ENCODE measurements at places on chromosomes 6 and 20.

GRCh38 chr20:34029415-34029814, 35.7 kb downstream of the RALY start:
- DNase-seq, result no peak

DNA sequence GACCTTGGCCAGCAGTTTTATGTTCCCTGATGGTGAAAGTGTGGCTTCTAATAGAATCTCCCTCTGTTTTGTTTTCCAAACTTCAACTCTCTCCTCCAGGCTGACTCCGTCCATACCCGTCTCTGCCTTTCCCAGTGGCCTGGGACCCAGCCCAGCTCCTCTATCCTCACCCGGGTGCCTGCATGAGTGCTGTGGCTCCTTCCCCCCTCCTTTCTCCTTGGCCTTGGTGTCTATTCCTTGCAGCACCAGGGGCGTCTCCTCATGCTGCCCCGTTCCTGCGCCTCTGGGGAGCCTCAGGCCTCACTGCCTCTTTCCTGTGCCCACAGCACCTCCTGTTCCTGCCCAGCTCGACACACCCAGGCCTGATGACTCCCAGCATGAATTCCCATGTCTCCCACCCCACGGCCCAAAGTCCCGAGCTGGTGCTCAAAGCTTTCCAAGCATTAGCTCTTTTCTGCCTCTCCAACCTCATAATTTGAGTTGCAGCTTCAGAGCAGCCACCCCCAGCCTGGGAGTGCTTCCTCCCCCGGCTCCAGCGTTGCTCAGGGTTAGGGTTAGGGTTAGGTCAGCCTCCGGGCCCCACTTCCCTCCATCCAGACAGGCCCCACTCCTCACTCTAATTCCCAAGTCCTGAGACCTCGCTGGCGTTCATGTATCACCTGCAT, 56.3 kb upstream of the AFDN start:
- no peak for DNase-seq

DNA sequence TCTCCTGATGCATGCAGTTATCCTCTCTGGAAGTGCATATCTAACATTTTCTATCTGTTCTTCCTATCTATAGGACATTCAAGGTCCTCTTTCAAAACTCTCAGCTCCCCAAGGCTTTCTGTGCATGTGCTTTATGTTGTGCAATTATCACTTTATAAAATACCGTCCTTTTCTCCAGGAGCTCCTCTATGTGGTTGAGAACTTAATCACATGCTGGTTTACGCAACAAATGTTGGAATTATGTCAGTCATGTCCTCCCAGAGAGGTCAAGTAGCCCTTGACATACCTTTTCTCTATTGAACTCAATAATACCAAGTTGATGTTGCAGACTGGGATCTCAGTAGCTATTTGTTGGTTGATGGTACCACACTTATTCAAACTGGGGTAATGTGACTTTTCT, 388.4 kb downstream of the BTBD3 start:
- no peak for DNase-seq

DNA sequence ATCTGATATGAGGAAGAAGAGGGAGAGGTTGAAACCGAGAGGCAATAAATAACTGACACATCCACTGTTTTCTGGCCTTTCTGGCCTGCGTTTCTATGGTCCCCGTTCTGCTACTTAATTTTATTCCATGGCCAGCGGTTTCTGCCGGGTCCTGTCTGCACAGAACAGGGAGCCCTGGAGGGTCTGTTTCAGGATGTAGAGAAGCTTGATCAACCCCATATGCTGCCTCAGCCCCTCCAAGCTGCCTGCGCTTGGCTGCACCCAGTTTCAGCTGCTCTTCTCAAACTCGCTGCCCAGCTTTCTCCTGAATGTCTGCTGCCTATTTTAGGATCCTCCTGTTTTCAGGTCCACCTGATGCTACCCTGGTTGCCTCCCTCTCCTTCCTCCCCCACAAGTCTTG, 18.5 kb upstream of the PACSIN1 start:
- no peak for DNase-seq

GRCh38 chr6:109799664-109800063, 108.6 kb downstream of the FIG4 start:
- no peak for DNase-seq

DNA sequence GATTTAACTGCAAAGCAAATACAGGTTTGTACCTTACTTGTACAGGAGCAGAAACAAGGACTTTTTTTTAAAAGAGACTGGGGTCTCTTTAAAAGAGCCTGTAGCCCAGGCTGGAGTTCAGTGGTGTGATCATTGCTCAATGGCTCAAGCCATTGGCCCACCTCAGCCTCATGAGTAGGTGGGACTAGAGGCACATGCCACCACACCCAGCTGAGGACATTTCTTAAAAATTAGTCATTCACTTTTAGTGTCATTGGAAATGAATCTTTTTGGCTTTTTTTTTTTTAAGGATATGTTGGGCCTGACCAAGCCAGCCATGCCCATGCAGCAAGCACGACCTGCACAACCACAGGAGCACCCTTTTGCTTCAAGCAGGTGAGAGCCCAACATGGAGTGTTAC, 16.9 kb downstream of the SEC23B start:
- DNase-seq, result no peak

- DNase-seq, result no peak
Observed at GRCh38 chr6:103273048-103273447, 1586.7 kb downstream of the HACE1 start.

GRCh38 chr20:58440021-58440767, 51.2 kb downstream of the VAPB start:
- DNase-seq, result no peak

DNA sequence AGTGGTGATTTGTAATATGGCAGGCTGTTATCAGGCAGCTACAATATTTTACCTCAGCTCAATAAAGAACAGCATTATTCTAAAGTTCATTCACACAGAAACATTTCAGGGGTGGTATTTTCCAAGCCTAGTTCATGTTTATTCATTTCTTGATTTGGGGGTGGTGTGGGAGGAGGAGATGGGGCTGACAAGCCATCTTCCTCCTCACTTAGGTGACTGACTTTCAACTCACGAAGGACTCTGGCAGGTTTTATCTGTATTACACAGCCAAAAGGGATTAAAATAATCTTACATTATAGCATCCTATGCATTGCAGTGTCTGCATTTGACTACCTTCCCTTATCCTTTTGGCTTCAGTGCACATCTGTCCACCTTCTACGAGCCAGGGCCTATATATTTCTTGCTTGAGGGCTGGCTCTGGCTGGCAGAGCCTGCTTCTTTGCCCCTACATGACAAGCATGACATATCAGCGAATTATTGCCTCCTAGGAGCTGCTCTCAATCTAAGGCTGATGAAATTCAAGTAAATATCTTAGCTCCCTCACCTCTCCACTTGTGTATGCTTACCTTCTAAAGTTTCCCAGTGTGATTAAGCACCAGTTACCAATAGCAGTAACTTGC, 20.0 kb downstream of the KHDRBS2 start:
- no peak for DNase-seq

DNA sequence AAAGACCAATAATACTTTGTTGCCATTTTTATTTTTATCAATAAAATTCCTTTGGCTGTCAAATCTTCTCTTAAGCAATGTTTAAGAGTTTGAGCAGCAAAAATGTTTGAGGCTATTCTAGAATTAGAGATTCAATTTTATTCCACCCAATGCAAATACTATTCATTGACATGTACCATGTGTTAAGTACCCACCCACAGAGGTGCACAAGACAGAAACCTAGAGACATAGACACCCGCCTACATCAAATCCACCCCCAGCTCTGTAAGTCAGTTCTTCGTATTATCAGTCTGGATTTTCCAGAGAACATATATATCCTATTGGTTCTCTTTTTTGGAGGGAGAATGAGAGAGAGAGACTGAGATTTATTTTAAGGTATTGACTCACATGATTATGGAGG, 463.7 kb downstream of the EPM2A start:
- DNase-seq, result no peak

DNA sequence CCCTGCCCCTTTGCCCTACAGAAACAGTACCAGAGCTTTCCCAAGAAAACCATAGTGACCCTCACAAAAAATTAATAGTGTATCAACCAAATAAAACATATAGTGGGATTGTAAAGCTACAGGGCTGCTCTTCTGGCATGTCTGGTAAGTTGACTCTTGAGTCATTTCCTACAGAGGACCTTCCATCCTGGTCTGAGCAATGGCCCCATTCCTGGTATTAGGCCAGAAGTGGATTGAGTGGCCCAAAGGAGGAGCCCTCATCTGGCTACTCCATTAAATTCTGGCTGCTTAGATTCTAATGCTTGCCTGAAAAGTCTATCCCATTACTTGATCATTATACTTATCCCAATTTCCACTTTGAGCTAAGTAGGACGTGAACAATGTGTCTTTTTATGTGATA, 150.9 kb upstream of the HMGN3 start:
- no peak for DNase-seq

GRCh38 chr20:20820785-20821483, 108.5 kb upstream of the RALGAPA2 start:
- DNase-seq, result no peak
